ENCODE measurements at places on chromosomes 12 and 14.
A peak's percentile ranks its signal among the peaks of the same experiment; 100 is the strongest.

- H3K4me1 ChIP-seq, result no peaks in the 10 kb centered on the region
- no peak overlapping the region for H3K27ac ChIP-seq
- no peaks in the 10 kb centered on the region for H3K36me3 ChIP-seq
- peak; percentile 51 for DNase-seq
- no peaks in the 10 kb centered on the region for H3K27me3 ChIP-seq
- no peak overlapping the region for H3K4me3 ChIP-seq
Measured at GRCh38 chr12:71567537-71567936, 96.1 kb downstream of the ZFC3H1 start.

- H3K36me3 ChIP-seq, result no peaks in the 10 kb centered on the region
- no peak overlapping the region for H3K4me3 ChIP-seq
- no peak for DNase-seq
- H3K4me1 ChIP-seq, result no peaks in the 10 kb centered on the region
- H3K27ac ChIP-seq, result no peak overlapping the region
- no peaks in the 10 kb centered on the region for H3K27me3 ChIP-seq
Measured at GRCh38 chr12:103386451-103386850, 109.3 kb downstream of the C12orf42 start.

DNA sequence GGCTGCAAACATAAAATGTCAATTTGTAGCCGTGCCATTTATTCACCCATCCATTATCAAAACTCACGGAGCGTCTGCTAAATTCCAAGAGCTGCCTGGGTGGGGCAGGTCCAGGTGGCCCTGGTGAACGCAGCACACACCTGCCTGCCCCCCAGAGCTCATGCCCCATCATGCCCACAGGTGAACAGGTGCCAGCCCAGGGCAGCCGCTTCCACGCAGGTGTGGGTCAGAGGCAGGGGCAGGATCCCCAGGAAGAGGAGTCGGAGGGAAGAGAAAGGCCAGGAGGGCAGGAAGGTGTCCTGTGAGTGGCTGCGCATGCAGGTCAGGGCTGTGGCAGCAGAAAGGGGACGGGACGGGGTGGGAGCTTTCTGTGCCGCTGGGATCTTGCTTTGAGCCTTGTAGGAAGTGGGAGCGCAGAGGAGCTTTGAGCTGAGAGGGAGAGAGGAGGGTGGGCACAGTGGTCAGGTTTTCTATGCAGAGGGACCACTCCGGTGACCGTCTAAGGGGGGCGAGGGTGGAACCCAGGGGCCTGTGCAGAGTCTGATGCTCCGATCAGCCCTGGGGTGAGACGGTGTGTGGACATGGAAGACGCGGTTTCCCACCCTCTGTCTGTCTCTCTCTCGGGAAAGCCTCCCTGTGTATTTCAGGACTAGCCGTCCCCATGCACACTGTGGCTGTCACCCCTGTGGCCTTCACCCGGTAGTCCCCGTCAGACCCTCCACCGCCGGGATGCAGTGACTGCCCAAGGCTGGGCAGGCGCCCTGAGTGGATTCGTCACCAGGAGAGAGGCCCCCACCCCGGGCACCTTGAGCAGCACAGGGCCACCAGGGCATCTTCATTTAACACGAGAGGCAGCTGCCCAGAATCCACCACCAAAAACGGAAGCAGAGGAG, 26.7 kb downstream of the GALNT9 start:
- H3K27ac ChIP-seq, result no peak overlapping the region
- peaks cover 17% of the 10 kb centered on the region for H3K27me3 ChIP-seq
- no peaks in the 10 kb centered on the region for H3K36me3 ChIP-seq
- no peak for DNase-seq
- no peak overlapping the region for H3K4me3 ChIP-seq

DNA sequence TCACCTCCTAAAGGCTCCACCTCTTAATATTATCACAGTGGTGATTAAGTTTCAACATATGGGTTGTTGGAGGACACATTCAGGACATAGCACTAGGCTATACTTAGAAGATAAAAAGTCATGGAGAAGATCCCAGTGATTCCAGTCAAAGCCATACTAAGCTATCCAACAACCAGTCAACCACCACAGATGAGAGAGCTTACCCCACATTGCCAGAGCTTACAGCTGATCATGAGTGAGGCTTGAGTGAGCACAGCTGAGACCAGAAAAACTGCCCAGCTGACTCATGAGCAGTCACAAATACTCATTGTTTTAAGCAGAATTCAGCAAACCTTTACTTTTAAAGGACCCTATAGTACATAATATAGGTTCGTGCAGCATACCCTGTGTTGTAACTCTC, 85.1 kb downstream of the DRAM1 start:
- H3K36me3 ChIP-seq, result no peaks in the 10 kb centered on the region
- H3K27me3 ChIP-seq, result no peaks in the 10 kb centered on the region
- no peak overlapping the region for H3K27ac ChIP-seq
- peak; percentile 60 for DNase-seq
- H3K4me1 ChIP-seq, result no peaks in the 10 kb centered on the region

GRCh38 chr12:95336387-95337067, 118.9 kb downstream of the VEZT start:
- peaks cover 10% of the 10 kb centered on the region for H3K4me1 ChIP-seq
- H3K36me3 ChIP-seq, result no peaks in the 10 kb centered on the region
- DNase-seq, result peak; percentile 94
- H3K27ac ChIP-seq, result peak overlapping the region; percentile 95
- H3K4me3 ChIP-seq, result no peak overlapping the region

DNA sequence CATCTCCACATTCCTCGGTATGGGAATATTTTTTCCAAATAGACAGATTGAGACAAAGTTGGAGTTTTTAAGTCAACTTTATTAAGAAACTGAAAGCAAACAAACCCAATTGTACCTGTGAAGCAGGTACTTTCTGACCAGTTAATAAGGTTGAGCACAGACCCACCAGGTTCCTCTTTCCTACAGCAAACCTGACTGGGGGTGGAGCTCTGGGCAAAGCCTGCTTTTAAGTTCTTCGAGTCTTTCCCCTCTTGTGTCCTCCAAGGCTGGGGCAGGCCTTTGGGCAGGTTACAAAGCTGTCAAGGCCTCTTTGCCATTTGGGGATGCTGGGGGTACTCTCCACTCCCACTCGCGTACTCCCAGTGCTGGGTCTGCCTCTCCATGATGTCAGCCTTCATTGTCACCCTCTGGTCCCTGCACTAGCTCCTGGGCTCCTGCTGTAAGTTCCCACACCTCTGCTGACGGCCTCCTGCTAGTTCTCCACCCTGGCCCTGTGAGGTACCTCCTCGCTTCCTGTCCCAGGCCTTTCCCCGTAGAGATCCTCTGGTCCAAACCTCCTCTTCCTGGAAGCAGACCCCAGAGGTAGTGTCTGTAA, 3.2 kb downstream of the KCNH3 start:
- peaks cover 99% of the 10 kb centered on the region for H3K27me3 ChIP-seq
- H3K27ac ChIP-seq, result no peak overlapping the region
- no peak for DNase-seq
- peaks cover 4% of the 10 kb centered on the region for H3K4me1 ChIP-seq
- H3K36me3 ChIP-seq, result no peaks in the 10 kb centered on the region

DNA sequence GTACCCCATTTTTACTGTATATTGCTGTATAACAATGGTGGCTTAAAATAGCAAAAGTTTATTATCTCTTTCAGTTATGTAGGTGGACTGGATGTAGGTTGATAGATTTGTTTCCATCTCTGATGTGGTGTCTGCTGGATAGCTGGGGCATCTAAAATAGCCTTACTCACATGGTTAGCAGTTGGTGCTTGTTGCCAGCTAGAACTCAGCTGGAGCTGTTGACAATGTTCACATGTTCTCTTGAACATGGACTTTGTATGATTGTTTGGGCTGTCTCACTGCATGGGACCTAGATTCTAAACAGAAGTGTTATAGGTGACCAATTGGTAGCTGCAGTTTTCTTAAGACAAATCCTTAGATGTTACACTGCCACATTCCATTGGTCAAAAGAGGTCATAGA, 126.9 kb downstream of the GPHN start:
- H3K4me3 ChIP-seq, result no peak overlapping the region
- DNase-seq, result peak; percentile 31
- peaks cover 5% of the 10 kb centered on the region for H3K4me1 ChIP-seq
- H3K27me3 ChIP-seq, result no peaks in the 10 kb centered on the region
- no peaks in the 10 kb centered on the region for H3K36me3 ChIP-seq

DNA sequence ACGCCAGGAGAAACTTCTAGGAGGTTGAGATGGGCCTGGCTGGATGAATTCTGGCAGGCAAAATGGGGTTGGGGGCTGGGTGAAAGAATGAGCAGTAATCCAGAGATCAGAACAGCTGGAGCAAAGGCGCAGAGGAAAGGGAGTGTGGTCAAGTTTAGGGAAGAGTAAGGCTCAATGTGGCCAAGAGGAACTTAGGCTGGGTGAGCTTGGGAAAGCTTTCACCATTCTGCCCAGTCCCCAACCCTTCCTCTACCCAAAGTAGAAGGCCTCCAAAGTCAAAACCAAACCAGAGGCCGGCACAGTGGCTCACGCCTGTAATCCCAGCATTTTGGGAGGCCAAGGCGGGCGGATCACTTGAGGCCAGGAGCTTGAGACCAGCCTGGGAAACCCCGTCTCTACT, 10.2 kb upstream of the RABGGTA start:
- DNase-seq, result no peak
- no peak overlapping the region for H3K27ac ChIP-seq
- no peak overlapping the region for H3K4me3 ChIP-seq
- no peaks in the 10 kb centered on the region for H3K4me1 ChIP-seq
- H3K27me3 ChIP-seq, result no peaks in the 10 kb centered on the region

GRCh38 chr12:82412246-82412645, 53.9 kb downstream of the METTL25 start:
- H3K27me3 ChIP-seq, result no peaks in the 10 kb centered on the region
- no peak overlapping the region for H3K27ac ChIP-seq
- no peaks in the 10 kb centered on the region for H3K36me3 ChIP-seq
- H3K4me1 ChIP-seq, result no peaks in the 10 kb centered on the region
- no peak for DNase-seq
- no peak overlapping the region for H3K4me3 ChIP-seq

DNA sequence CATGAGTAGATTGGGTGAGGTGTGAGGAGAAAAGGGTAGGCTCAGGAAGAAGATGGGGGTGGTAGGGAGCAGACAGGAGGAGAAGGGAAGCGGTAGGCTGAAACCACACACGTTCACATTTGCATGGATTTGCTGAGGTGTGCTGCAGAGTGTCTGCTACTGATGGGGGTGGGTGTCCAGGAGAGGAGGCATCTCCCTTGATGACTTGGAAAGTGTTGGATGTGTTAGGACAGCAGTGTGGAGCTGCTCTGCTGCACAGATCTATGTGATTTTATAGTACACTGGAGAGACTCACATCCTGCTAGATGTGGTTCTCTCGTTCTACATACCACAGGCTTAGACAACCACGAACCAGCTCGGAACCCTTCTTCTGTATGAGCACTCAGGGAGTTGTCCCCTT, 9.3 kb downstream of the ZFHX2 start:
- H3K36me3 ChIP-seq, result no peaks in the 10 kb centered on the region
- H3K4me3 ChIP-seq, result no peak overlapping the region
- peaks cover 25% of the 10 kb centered on the region for H3K4me1 ChIP-seq

- H3K27ac ChIP-seq, result peak overlapping the region; percentile 20
- H3K36me3 ChIP-seq, result no peaks in the 10 kb centered on the region
- H3K4me3 ChIP-seq, result no peak overlapping the region
- DNase-seq, result no peak
- peaks cover 37% of the 10 kb centered on the region for H3K4me1 ChIP-seq
Measured at GRCh38 chr12:46459861-46460545, 87.4 kb upstream of the SLC38A2 start.

DNA sequence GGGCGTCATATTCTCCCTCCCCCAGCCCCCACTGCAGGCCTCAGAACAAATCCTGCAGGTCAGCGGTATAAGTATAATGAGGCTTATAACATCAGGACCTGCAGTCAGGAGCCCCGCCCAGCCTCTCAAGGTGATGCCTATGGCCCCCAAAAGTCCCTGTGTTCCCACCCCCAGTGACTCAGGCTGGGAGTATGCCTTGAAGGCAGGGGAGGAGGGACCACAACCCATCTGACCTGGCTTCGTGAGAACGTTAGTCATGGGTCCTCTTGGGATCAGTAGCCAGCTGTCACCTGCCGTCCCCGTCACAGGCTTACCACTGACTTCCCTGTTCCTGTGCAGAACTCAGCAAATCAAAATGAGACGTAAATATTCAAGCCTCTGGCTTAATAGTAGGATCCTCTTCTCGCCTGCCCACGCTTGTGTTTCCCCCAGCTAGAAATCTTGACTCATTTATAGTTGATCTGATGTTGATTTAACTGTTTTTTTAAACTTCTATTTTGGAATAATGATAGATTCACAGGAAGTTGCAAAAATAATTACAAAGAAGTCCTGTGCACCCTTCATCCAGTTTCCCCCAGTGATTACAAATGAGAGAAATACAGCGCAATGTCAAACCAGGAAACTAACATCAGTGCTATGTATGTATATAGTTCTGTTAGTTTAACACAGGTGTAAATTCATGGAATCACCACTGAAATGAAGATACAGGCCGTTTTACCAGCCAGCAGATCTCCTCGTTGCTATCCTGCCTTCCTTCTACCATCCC, 107.5 kb downstream of the ADGRD1 start:
- H3K36me3 ChIP-seq, result no peaks in the 10 kb centered on the region
- no peak overlapping the region for H3K4me3 ChIP-seq
- H3K4me1 ChIP-seq, result no peaks in the 10 kb centered on the region
- no peaks in the 10 kb centered on the region for H3K27me3 ChIP-seq

GRCh38 chr12:94027561-94027960, 120.8 kb upstream of the PLXNC1 start:
- no peaks in the 10 kb centered on the region for H3K36me3 ChIP-seq
- H3K4me3 ChIP-seq, result no peak overlapping the region
- no peaks in the 10 kb centered on the region for H3K27me3 ChIP-seq
- H3K4me1 ChIP-seq, result no peaks in the 10 kb centered on the region
- DNase-seq, result no peak
- H3K27ac ChIP-seq, result no peak overlapping the region

DNA sequence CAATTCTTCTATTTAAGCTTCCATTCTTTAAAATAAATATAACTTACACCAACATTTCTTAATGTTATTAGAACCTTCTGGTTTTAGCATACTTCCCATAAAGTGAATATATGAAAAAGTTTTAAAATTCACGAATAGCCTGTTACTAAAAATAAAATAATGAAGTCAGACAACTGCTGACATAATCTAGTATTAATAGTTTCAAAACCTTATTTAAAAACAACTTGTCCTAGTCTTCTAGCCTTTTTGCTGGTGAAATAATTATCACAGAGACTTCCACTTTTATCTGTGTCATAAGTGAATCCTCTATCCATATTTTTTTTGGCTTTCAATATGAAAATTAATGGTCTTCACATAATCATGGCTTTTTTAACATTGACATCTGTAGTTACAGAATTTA, 93.8 kb upstream of the MON2 start:
- H3K27me3 ChIP-seq, result no peaks in the 10 kb centered on the region
- no peaks in the 10 kb centered on the region for H3K36me3 ChIP-seq
- no peak overlapping the region for H3K4me3 ChIP-seq
- no peak for DNase-seq
- H3K4me1 ChIP-seq, result peaks cover 15% of the 10 kb centered on the region
- H3K27ac ChIP-seq, result no peak overlapping the region
